ENCODE measurements at places on chromosomes 6 and 20.
A peak's percentile ranks its signal among the peaks of the same experiment; 100 is the strongest.

- DNase-seq: no peak
These were observed 5.3 kb upstream of the CCM2L start for GRCh38 chr20:32004963-32005362.

DNA sequence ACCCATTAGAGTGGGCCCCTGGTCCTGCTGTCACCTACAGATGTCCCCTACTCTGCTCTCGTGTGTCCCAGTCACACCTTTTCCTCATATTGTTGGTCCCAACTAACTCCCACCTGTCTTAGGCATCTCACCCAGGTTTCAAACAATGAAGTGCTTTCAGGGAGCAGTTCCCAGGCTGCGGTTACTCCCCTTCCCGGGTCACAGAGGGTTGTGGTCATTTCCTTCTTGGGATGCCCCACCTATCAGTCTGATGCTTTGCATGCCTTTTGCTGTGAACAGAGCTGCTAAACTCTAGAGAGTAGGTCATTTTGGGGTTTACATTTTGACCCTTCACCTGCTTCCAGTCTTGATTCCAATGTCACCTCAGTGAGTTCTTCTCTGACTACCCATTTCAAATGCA is 181.6 kb downstream of the CDC5L start:
- no peak for DNase-seq

- DNase-seq: no peak
These were observed 28.8 kb upstream of the HIVEP1 start for GRCh38 chr6:11983306-11983705.

GRCh38 chr6:119296036-119297035 is 53.2 kb downstream of the MAN1A1 start:
- DNase-seq: no peak

GRCh38 chr6:33313105-33313708 is 671 bp downstream of the TAPBP start:
- DNase-seq: peak; percentile 58

GRCh38 chr20:21719592-21720214 is 14.2 kb downstream of the PAX1 start:
- peak; percentile 73 for DNase-seq

DNA sequence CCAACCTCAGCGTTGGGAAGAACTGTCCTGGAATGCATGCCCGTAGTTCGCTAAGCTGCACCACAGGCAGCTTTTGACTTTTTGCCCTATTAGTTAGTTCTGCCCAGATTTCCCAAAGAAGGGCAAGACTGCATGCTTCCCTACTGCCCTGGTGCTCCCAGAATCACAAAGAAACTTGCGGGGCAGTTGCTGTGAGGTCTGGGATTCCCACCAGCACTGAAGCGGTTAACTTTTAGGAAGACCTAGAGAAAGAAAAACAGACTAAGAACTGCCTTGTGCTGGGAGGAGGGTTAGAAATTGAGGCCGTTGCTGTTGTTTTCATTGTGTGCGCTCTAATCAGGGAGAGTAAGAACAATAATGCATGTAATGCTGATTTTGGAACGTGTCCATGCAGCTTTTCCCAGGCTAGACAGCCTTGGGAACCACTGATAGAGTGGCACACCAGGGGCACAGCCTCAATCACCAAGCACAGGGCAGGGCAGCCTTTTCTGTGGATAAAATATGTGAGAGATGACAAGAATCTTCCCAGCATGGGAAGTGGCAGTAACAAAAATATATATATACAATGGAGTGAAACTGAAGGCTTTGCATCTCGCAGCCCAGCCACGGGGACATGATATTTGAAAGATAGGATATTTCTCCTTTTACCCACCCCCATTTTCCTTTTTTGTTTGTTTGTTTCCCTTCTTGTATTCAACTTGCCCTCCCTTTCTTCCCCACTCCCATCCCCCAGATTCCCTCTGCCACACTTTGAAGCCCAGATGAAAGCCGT is 137.7 kb upstream of the HEY2 start:
- peak; percentile 77 for DNase-seq

DNA sequence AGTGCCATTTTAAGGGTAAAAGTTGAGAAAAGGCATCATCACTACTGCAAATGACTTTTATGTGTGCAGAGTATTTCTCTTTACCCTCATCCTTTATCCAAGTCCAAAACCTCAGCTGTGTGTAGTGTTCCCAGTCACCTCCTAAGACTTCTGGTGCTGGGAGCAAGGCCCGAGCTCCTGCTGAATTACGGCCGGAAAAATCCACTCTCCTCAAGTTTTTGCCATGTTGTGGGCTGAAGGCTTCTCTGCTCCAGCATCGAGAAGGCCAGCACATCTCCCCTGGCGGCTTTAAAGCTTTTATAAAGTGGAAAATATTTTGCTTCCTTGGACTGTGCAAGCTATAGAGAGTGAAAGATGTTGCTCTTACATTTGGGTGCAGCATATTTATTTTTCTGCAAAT is 153.2 kb upstream of the THBS2 start:
- DNase-seq: no peak

- DNase-seq: no peak
These were observed 22.2 kb downstream of the AHI1 start for GRCh38 chr6:135475292-135475886.

- no peak for DNase-seq
These were observed 1.3 kb upstream of the CTCFL start for GRCh38 chr20:57526087-57526884.

GRCh38 chr6:53894091-53894490 is 99.3 kb downstream of the LRRC1 start:
- DNase-seq: peak; percentile 84

GRCh38 chr20:63706852-63707557 is 771 bp downstream of the ARFRP1 start:
- DNase-seq: no peak

GRCh38 chr20:57753332-57754164 is 43.7 kb upstream of the PMEPA1 start:
- peak; percentile 21 for DNase-seq

GRCh38 chr6:130161683-130162404 is 60.9 kb downstream of the SAMD3 start:
- no peak for DNase-seq

GRCh38 chr6:9554806-9555205 is 860.1 kb downstream of the TFAP2A start:
- DNase-seq: no peak

- DNase-seq: no peak
These were observed 129.8 kb downstream of the CD164 start for GRCh38 chr6:109252261-109253041.

GRCh38 chr6:158847786-158848185 is 28.6 kb upstream of the EZR start:
- no peak for DNase-seq

- no peak for DNase-seq
These were observed 4.8 kb downstream of the NFYA start for GRCh38 chr6:41077536-41077935.

- DNase-seq: no peak
These were observed 102.3 kb downstream of the HTR1B start for GRCh38 chr6:77361018-77361417.

DNA sequence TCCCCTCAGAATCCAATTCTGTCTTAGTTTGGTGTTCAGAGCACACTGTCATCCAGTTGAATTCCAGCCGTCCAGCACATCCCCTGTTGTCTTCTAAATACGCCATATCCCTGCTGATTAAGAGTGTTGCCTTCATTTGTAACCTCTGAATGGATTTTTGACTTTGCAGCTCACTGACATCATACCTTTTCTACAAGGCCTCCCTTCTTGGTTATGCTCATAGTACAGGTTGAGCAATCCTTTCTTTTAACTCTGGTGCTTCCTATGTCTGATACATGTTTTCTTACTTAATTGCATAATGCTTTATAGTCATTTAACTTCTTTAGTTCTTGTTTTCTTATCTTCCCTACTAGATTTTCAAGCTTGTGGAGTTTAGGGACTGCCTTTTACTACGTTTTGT is 36.4 kb downstream of the XRN2 start:
- DNase-seq: no peak

- no peak for DNase-seq
These were observed 4.8 kb downstream of the ASXL1 start for GRCh38 chr20:32362901-32363364.

DNA sequence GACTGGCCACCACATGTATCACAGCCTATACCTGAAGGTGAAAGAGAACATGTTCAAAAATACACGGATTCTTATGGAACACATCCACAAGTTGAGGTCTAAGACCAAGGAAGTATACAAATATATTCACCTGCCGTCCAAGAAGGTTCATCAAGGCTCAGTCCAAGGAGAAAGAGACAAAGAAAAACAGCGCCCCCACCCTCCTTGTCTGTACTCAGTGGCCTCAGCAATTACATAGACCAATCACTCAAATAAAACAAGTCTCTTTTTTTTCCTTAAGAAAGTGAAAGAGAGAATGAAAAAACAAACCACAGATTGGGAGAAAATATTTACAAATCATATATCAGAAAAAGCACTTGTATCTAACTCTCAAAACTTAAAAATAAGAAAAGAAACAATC is 19.5 kb downstream of the CPXM1 start:
- DNase-seq: no peak

GRCh38 chr20:44552950-44553908 is 29.1 kb upstream of the PKIG start:
- no peak for DNase-seq

GRCh38 chr6:140825731-140826130 is 1307.0 kb upstream of the GJE1 start:
- DNase-seq: no peak

GRCh38 chr20:63854766-63855362 is 6.4 kb upstream of the ABHD16B start:
- no peak for DNase-seq

DNA sequence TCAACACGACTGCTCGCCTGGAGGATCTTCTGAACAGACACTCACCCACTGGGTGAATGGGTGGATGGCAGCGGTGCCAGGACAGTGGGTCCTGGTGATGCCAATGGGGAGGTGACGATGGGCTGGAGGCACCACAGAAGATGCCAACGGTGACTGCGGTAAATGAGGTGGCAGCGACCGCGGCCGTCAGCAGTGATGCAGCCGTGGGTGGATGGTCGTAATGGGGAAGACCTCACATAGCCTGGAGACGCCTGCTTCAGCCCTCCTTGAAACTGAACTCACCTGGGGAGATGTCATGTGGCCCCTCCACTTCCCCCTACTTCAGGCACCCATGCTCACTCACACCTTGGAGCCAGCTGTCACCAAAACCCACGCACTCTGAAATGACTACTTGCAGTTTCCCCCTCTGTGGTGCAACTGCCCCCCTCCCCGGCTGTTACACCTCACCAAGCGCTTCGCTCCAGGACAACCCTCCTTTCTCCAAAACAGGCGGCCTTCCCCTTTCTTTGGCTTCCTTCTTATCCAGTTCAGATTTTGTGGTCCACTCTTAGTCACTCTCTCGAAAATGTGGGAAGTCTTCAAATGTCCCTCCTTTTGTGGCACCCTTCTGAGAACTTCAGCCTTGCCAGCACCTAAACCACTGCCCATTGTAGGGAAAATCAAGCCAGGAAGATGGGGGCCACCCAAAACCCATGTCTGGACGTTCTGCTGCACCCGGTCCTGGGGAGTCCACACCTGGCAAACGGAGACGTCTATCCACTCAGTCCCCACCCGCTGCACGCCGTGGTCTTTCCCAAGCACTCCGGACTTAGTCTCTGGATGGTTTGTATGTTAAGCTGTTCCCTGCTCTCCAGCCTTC is 10.4 kb upstream of the ABHD16B start:
- no peak for DNase-seq

- no peak for DNase-seq
These were observed 37.1 kb upstream of the NCOA3 start for GRCh38 chr20:47464380-47465101.

DNA sequence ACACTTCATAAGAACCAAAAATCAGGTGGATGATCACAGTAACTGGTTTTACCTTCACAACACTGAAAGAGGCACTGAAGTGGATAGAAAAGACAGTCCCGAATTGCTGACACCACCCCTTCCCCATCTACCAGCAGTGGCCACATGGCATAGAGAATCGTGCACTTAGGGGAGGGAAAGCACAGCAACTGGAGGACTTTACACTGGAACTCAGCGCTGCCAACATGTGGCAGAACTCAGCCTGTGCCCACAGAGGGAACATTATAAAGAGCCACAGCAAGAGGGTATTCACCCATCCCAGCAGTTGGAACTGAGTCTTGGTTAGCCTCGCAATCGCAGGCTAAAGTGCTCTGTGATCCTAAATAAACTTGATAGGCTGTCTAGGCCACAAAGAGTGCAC is 6.5 kb upstream of the KIAA1586 start:
- DNase-seq: no peak

DNA sequence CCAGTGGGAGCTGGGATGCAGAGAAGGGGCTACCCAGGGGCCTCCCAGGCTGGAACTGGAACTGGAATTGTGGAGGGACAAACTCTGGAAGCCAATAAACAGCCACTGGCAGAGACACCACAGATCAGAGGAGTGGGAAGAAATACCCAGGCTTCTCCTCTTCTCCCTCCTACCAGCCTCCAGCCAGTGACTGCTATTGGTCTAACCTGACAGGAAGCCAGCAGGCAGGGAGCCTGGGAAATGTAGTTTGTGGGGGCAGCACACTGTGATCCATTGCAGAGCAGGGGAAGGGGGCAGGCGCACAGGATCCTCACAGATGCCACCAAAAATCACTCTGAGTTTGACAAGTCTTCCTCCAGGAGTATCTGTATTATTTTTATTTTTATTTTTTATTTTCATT is 12.1 kb upstream of the MLN start:
- peak; percentile 17 for DNase-seq

- DNase-seq: no peak
These were observed 33.8 kb downstream of the TBC1D7 start for GRCh38 chr6:13294499-13295069.

DNA sequence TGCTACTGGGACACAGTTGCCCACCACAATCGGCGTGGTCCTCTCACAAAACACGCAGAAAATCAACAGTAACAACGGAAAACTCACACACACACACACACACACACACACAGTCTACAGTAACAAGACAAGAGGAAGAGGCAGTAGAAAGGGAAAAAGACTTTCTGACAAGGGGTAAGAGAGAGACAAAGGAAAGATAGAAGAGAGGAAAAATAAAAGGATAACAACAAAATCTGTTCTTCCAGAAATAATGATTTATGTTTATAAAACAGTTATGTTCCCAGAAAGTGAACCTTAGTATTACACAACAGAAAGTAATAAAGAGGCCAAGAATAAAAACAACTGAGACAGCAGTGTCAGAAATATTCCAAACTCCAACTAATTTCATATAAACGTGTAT is 2.9 kb downstream of the RANBP9 start:
- no peak for DNase-seq

DNA sequence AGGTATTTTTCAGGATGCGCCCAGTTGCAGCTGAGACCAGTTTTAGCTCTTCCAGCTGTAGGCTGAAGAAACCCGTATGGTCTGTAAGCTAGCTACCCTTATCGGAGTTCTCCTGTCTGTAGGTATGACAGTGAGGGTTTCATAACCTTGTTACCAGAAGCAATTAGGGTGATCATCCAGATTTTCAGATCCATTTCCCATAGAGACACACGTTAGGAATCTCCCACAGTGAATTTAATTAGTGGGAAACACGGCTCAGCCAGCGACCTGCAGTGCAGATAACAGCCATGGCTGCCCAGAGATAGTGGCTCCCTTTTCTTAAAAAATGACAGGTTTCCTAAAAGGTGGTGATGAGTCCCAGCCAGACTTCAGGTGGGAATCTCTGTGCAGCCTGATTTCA is 111.1 kb downstream of the BTBD3 start:
- DNase-seq: no peak

Data from NCI-H1105 (cell line).